ENCODE measurements at places on chromosomes 11 and 22.

GRCh38 chr11:76139314-76139713, 67.0 kb downstream of the WNT11 start:
- DNase-seq: no peak

- DNase-seq: no peak
Observed at GRCh38 chr22:27105142-27106025, 448.0 kb downstream of the MIAT start.

GRCh38 chr22:47144076-47144765, 381.8 kb downstream of the TBC1D22A start:
- DNase-seq: no peak

DNA sequence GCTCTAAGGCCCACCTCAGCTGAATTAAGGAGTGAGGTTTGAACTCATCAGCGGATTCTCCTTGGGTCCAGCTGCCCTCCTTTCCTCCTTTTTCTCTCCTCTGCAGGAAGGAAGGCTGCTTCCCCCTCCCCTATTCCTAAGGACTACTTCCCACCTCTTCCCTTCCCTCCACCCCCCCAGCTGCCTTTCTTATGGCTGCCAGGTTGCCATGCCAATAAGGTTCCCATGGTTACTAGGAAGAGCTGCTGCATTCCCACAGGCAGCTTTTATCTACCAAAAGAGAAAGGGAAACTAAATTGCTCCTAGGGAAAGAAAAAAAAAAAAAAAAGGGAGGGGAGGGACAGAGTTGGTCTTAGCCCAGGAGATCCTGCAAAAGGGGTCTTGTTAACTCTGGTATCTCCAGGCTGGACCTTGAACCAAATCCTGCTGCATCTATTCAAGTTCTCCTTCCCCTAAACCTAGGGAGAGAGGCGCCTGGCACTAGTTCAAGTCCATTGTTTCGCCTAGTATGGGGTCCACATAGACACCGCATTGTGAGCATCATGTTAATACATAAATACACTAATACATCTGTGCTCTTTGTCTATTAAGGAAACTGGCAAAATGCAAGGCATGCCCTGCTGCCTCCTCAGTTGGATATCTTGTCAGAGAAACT, 21.2 kb upstream of the FEZ1 start:
- no peak for DNase-seq

- DNase-seq: no peak
Observed at GRCh38 chr11:117121176-117121575, 22.9 kb upstream of the PAFAH1B2 start.

- peak; percentile 74 for DNase-seq
Observed at GRCh38 chr11:84714316-84714780, 912.8 kb downstream of the DLG2 start.

DNA sequence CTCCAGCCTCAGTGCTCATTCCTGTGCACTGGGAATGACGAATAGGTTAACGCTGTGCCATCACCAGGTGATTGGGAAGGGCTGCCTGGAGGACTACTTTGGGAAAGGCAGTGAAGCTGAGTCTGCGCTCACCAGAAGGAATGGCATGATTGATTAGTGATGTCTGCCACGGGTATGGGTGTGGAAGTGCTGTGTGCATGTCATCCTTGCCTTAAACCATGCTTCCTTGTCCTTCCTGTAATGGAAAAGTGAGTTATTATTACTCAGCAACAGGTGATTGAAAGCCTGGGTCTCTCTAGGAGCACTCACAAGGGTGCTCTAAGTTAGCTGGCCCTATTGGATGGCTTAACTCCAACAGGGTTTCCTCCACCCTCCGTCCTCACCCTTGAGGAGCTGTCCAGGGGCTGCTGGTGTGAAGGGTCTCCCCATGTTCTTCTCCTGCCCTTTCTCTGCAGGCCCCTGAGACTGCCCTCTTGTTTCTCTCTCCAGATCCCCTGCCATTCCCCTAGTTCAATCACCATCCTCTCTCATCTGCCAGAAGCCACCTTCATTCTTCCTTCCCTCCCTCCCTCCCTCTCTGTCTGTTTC, 121.9 kb upstream of the NECTIN1 start:
- no peak for DNase-seq

Measured in activated CD8-positive, alpha-beta T cell treated with anti-CD3 and anti-CD28 coated beads for 36 hours (primary cell).